ENCODE measurements at places on chromosomes 12 and 14.

GRCh38 chr12:96606644-96607043 lies 117.3 kb downstream of the CFAP54 start:
- no peak for DNase-seq

DNA sequence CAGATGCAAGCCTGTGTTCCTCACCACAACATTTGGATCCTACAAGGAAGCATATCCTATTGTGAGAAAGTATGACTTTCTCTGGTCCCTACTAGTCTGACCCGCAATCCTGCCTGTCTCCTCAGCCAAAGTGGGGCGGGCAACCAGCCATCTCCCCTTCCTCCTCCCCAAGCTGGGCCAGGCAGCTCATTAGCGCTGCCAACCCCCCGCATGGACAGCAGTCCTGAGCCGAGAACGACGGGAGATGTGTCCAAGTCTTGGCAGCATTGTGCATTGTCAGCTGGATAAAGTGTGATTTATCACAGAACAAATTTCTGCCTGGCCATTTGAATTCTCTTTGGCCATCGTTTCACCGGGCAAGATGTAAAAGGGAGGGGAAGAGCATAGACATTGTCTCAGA lies 139.4 kb downstream of the SLC15A4 start:
- no peak for DNase-seq

- no peak for DNase-seq
These were observed 13.0 kb downstream of the TRMT61A start for GRCh38 chr14:103541709-103542604.

DNA sequence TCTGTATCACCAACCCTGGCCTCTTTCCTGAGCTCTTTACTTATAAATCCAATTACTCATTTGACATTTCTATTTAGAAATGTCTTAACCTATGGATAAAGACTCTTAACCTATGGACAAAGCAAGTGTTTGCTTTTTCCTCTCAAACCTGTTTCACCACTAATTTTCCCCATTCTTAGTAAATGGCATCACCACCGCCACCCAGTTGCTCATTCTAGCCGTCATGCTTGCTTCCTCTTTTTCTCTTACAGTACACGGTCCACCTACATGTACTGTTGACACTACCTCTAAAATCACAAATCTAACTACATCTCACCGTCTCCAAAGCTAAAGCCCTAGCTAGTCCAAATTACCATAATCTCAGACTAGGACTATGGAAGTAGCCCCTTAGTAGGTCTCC lies 60.0 kb downstream of the CAPS2 start:
- DNase-seq = no peak
